ENCODE measurements at places on chromosomes 11 and 22. TPM values are rescaled to one million over a fixed set of nuclear protein-coding genes. Genes with fewer than 3 reads are reported as not detected.

GRCh38 chr11:105189581-105189980, 50.0 kb upstream of the CARD18 start:
- no peak for DNase-seq

DNA sequence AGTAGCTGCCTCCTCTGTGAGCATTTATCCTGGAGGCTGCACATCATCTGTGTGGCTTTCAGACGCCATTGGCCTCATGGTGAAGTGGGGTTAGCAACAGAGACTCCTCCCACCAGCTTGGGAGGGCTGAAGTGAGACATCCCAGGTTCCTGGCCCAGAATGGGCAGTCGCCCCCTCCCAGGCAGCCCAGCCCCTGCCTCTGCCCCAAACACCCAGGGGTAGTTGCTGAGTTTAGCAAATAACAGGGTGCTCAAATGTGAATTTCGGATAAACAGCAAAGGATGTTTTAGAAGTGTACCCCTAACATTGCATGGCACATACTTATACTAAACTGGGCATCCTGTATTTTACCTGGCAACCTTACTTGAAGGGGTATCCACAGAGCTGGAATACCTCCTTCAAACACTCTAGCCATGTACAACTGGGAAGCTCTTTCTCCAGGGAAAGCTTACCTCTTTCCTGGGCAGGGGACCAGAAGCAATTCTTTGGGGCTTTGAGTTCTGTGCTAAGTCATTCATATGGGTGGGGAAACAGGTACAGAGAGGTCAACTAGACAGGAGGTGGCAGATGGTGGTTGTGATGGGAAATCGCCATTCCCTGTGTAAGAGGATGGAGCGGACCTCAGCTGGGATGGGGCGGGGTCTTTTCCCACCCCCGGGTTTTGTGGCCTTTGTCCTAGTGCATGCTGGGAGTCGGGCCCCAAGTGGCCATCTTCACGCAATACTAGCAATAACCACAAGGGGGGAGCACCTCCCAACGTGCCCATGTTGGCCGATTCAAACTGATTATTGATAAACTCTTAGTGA, 19.3 kb downstream of the MTFP1 start:
- peak; percentile 75 for DNase-seq

- DNase-seq: no peak
Observed at GRCh38 chr22:19129871-19130270, 1.2 kb upstream of the TSSK2 start.

DNA sequence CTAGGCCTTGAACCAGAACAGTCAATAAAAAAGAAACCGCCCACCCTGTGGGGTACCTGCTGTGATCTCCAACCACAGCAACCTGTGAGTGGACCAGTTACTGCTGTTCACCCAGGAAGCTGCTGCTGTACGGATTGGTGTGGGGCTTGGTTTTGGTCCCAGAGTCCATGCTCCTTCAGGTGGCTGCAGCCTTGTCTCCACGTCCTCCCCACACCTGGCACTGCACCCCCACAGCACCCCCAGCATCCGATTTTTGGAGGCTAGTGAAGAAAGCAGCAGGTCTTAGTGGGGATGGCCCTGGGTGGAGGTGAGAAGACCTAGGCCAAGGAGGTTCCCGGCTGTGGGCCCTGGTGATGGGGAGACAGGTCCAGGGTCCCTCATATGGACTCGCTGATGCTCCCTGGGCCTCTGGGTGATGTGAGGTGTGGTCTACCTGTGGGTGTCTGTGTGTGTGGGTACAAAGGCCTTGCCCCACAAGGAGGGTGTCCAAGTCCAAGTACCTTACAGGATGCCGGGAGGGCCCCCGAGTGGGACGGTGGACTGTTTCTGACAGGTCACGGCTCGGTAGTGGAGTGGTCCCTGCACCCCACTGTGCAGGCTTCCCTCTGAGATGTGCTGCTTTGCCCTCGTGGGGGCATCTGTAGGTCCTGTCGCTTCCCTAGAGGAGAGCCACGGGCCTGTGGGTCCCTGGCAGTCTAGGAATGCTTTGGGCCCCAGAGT, 283.4 kb downstream of the TBC1D22A start:
- DNase-seq: no peak

GRCh38 chr11:109486129-109486528, 64.1 kb downstream of the C11orf87 start:
- no peak for DNase-seq

GRCh38 chr11:57648801-57649735, 644 bp downstream of the YPEL4 start:
- peak; percentile 37 for DNase-seq

DNA sequence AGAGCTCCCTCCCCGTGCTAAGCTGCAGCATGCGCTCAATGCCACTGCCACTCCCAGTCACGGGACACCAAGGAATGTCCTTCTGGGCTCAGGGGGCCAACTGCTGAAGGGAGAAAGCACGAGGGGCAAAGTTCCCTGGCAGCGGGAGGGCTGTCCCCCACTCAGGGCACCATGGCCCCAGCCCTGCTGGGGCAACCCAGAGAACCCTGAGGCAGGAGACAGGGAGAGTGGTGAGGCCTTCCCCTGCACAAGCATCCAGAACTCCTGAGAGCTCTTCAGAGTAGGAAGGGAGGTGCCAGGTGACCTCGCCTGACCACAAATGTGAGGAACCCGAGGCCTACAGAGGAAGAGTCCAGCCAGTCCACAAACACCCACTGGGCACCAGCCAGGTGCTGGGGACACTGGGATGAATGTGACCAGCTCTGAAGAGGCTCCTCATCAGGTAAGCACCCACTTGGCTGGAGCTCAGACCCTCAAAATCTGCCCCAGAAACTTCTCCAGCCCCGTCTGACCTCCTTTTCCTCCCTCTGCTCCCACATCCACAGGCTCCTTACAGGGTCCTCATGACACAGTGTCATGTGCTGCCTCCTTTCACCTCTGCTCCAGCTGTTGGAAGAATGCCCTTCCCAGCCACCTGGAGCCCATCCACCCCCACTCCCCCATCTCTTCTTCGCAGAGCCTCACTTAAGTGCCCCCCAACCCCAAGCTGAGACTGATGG, 15.6 kb downstream of the GDPD5 start:
- no peak for DNase-seq

The PARVA gene
- 0.38 TPM for total RNA-seq
